ENCODE measurements at places on chromosomes 13 and 19. TPM values are rescaled to one million over a fixed set of nuclear protein-coding genes. Genes with fewer than 3 reads are reported as not detected.

DNA sequence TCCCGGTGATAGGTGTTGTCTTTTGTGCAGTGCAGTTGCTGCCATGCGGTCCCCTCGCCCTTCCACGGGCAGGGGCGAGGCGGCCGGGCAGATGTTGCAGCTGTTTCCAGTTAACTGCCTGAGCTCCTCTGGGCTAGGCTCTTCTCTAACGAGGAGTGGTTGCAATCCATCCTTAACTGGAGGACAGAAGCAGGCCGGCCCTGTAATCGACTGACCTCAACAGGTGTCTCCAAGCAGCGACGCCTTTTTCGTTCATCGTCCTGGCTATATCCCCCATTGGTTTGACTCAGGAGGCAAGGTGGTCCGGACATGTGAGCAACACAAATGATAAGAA lies 1.9 kb upstream of the TSC22D1 start:
- DNase-seq, result peak; percentile 28

GRCh38 chr13:110017379-110017778 lies 231.0 kb upstream of the IRS2 start:
- DNase-seq, result peak; percentile 96

DNA sequence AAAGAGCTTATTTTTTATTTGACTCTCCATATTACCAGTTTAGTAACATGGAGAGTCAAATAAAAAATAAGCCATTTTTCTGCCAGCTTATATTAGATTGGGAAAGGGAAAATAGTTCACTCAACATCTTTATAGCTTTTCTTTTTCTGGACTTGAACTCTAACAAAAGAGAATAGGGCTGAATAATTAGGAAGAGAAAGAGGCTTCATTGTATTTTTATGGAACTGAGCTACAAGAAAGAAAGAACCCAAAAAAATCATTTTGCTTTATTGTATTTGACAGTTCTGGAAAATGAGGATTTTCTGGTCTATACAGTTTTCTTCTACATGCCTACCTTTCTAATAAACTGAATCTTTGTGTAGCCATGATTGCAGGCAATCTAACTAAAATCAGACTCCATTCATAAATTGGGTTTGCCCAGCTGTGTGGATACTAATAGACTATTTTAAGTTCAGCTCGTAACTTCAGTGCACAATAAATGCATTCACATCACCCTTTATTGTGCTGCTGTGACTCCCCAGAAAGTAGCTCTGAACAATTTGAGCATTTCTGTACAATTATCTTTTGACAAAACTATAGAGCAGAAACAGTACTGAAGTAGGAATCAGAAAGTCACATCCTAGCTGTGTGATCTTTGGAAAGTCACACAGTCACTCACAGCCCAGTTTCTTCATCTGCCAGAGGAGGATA lies 115.3 kb downstream of the STOML3 start:
- DNase-seq, result no peak

DNA sequence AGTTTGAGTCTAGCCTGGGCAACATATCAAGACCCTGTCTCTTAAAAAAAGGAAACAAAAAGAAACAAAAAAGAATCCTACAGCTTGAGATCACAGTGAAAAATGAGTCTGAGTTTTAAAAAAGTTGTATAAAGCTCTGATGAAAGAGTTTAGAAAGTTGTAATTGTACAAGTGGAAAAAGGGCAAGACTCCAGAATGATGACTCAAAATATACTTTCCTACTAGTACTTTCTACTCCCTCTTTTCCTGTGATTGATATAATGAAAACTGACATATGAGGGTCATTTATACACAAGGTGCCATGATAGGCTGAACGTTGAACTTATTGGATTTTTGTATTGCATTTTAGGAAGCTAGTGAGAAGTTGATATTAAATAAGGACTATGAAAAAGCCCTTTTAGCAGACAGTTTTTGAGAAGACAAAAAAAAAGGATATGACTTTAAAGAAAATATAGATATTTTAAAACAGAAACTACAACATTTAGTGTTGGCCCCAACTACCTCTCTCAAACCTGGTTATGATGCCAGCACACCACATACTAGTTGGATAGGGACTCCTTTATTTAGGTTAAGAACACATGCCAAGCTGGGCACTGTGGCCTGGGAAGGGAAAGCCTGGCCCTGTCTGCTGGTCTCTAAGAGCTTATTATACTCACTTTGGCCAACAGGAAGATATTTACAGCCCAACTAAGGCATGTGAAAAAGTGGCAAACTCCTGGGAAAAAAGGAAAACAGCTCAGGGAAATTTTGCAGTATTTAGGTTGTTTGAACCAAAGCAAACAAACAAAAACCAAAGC lies 116.6 kb downstream of the KL start:
- no peak for DNase-seq

The GADD45GIP1 gene
- 20.0 TPM for total RNA-seq

The HOOK2 gene
- 19.6 TPM for total RNA-seq
